ENCODE measurements at places on chromosomes 4 and X.

DNA sequence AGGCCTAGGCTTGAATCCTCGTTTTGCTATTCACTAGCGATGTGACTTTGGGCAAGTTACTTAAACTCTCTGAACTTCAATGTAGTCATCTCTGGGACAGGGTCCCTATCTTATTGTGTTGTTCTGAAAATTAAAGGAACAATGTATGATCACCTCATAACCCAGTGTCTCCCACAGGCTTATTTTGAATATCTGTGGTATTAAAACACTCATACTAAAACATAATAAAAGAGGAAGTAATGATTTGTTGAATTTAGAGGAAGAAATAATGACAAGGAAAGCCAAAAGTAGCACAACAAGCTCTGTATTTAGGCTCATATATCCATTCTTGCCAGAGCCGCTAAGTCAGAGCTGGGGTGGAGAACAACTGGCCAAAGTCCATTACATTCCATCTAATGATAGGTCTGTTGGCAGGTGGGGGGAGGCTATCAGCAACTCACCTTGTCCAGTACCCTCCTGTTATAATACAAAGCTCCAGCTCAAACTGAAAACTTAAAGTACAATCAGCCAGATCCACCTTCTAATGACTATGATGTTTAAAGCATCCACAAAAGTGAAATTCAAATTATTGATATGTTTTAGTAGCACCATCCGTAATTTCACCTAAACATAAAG, 64.5 kb upstream of the LSM6 start:
- DNase-seq, result no peak

- DNase-seq, result no peak
Observed at GRCh38 chrX:115939636-115940160, 230.8 kb upstream of the AGTR2 start.

- DNase-seq, result no peak
Observed at GRCh38 chr4:56276547-56276946, 110.7 kb downstream of the AASDH start.

DNA sequence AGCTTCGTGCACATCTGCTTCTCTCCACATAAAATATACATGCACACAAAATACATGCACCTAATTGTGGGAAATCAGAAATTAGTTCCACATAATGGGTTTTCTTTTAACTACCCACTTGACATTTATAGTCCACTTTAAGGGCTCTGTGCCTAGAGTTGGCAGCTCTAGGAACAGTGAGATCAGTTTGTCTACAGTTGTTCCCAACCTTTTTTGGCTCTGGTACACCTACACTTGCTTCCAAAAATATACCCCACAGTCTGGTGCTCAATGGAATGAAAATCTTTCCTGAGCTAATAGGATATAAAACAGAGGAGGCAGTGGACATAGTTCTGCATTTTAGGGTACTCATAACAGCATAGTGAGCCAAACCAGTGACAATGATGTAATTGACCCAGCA, 36.1 kb downstream of the HDAC8 start:
- DNase-seq, result peak; percentile 65

- DNase-seq, result no peak
Observed at GRCh38 chr4:165248102-165248501, 40.7 kb downstream of the KLHL2 start.

- DNase-seq, result no peak
Observed at GRCh38 chrX:5979338-5979737, 249.3 kb downstream of the NLGN4X start.

DNA sequence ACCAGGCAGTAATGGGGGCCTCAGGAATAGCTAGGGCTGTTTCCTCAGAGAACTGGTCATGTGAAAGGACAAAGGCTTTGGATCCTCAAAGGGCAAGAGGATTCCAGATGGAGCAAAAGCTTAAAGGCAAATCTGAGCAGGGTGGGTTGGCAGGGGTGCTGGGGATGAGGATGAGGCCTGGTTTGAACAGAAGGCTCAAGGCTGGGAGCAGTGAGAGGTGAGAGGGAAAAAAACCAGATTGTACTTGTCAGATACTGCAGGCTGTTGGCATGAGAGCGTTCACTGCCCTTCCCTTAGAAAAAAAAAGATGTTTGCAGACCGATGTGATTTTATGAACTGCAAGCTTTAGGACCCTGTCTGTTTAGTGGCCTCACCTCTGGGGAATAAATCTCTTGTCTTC, 75.3 kb upstream of the PLAC1 start:
- no peak for DNase-seq

- DNase-seq, result no peak
Observed at GRCh38 chrX:118143578-118143977, 27.0 kb upstream of the KLHL13 start.

DNA sequence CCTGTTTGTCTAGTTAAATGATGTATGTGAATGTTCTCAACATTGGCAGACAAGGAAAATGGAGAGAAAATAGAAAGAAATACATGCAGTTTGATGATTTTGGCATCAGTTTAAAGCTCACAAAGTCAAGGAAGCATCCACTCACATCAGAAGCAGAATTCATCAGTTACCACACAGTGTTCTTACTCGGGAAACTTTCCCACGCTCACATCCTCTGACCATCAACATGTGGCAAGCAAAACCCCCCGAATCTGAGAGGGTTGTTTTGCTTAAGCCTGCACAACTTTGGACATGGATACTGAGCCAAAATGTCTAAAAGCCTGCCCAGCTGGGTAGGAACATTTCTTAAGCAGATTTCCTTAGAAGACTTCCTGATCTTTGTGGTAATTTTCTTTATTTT, 407.6 kb downstream of the ANKRD50 start:
- DNase-seq, result no peak

- no peak for DNase-seq
Observed at GRCh38 chr4:125681240-125681639, 366.5 kb downstream of the FAT4 start.

DNA sequence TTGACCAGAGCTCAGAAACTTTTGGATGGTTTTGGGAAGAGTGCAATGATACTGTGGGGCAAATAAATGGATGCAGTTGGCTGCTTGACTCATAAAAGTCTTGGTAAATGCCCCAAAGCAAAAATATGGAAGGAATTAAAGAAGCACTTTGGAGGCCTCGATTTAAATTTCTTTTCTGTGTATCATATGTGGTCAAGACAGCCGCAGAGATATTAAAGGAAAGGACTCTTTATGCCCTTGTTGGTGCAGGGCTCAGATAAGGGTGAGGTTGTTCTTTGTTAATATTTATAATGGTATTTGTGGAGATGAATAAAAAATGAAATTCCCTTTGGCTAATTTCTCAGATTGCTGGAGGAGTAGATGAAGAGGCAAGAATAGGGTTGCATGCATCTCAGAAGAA, 90.2 kb downstream of the NHS start:
- DNase-seq, result no peak

- DNase-seq, result no peak
Observed at GRCh38 chr4:82696117-82696860, 102.3 kb downstream of the SCD5 start.

GRCh38 chr4:38687571-38688011, 23.6 kb downstream of the KLF3 start:
- DNase-seq, result no peak

DNA sequence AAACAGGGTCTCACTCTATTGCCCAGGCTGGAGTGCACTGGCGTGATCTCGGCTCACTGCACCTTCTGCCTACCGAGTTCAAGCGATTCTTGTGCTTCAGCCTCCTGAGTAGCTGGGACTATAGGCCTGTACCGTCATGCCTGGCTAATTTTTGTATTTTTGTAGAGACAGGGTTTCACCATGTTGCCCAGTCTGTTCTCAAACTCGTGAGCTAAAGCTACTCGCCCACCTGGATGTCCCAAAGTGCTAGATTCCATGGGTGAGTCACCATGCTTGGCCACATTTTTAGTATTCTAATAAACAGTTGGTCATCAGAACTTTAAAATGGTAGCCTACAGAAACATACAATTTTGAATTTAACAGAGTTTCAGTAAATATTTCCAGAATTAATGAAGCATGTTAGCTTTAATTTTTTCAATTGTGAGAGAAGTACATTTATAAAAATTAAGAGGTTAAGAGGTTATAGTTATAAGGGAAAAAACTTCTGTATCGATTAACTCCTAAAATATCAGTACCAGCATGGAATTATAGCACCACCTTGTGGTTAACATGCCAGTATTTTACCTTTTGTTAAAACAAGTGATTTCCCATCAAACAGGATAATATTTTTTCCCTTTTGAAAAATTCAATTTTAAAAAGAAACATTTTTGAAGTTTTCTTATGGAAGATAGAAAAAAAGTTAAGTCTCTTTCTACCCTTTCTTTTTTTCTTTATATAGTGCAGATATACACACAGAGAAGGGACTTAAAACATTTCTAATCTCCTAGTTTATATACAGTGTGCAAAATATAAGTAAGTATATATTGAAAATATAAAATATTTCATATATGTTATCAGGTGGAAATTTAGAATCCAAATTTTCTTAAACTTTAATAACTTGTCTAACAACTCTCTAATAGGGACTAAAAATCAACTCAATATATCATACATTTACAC, 35.4 kb downstream of the CEP44 start:
- peak; percentile 25 for DNase-seq

DNA sequence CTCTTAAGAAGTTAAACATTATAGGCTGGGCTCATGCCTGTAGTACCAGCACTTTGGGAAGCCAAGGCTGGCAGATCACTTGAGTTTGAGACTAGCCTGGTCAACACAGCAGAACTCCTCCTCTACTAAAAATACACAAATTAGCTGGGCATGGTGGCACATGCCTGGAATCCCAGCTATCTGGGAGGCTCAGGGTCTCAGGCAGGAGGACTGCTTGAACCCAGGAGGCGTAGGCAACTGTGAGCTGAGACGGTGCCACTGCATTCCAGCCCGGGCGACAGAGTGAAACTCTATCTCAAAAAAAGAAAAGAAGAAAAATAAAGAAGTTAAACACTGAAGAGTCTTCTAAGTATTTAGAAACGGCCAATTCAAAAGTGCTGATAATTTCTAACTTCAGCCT, 164.3 kb upstream of the GALNTL6 start:
- no peak for DNase-seq

DNA sequence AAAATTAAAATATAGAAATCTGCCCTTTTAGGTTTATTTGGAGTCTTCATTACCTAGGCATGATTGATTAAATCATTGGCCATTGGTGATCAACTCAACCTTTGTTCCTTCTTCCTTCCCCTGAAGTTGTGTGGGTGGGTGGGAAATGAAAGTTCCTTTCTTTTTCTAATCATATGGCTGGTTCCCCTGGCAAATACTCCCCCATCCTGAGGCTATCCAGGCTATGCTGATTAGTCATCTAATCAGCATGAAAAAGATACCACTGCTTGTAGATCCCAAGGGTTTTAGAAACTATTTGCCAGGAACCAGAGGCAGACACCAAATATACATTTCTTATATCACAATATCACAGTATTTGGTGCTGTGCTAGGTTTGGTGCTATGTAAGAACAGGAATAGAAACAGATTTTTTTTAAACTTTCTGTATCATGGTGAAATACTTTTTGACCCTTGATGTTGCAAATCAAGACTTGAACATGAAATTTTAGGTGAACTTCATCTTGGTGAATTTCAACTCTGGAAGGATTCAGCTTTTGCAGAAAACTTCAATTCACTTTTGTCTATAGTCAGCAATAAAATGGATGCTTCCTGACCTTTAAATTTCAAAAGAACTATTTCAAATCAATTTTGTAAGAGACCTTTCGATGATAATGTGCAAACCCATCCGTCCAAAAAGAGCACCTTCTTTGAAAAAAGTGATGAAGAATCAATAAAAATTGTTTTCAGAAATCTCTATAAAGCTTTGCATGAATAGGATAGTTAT, 71.1 kb downstream of the CCSER1 start:
- no peak for DNase-seq

- no peak for DNase-seq
Observed at GRCh38 chr4:65083076-65083475, 587.2 kb downstream of the EPHA5 start.

DNA sequence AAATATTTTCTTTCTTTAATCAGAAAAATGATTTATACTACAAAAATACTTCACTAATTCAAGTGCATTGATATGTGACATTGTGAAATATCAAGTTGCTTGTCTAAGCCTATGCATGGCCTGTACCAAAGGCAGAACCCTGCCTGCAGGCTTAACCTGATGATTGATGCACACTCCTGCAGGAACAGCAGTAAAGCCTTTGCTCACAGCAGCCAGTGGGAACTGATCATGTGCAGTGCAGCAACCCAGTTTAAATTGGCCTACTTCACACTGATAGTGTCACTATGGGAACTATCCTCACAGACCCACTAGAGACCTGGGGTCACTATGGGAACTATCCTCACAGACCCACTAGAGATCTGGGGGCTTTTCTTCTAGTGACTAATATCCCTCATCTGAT, 603.8 kb downstream of the RAPGEF2 start:
- DNase-seq, result no peak

DNA sequence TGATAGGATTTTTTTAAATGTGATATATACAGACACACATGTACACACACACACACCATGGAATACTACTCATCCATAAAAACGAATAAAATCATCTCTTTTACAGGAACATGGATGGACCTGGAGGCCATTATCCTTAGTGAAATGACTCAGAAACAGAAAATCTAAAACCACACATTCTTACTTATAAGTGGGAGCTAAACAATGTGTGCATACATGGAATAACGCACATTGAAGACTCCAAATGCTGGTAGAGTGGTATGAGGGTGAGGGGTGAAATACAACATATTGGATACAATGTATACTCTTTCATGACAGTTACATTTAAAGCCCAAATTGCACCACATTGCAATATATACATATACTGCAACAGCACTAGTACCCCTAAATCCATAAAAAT, 120.2 kb upstream of the ADGRL3 start:
- no peak for DNase-seq

Measured in NCI-H1105 treated with DMSO at 0.1 percent for 48 hours (cell line).